ENCODE measurements at places on chromosomes 1 and 21. TPM values are rescaled to one million over a fixed set of nuclear protein-coding genes. Genes with fewer than 3 reads are reported as not detected.

DNA sequence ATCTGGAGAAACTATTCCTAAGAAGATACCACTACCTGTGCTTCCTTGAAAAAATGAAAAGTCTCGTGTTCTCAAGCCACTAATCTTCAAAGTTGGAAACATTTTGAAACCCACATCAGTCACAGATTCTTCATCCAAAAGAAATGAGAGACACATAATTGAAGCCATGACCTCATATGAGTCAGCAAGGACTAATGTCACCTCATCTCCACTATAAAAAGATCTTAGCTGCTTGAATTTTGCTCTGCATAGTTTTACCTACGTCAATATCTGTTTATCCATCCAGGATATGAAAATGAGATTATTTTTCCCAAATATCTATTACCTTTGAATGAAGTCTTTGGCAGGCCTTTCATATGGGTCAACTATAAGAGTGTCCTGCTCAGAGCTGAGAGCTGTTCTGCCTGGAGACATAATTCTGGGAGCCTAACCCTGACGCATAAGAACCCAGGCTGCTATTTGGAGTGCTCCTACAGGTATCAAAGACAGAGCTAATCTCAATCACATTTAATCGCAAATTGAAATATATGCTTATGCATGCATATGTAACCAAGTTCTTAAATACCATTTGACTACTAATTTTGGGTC lies 312.5 kb upstream of the PKN2 start:
- no peaks in the 10 kb centered on the region for H3K36me3 ChIP-seq
- no peak overlapping the region for H3K4me3 ChIP-seq
- H3K27ac ChIP-seq, result no peak overlapping the region

GRCh38 chr1:225430301-225430700 lies 2.5 kb upstream of the LBR start:
- H3K36me3 ChIP-seq, result no peaks in the 10 kb centered on the region
- H3K27ac ChIP-seq, result no peak overlapping the region
- H3K27me3 ChIP-seq, result no peaks in the 10 kb centered on the region
- H3K4me1 ChIP-seq, result peaks cover 20% of the 10 kb centered on the region

Gene OR2T11
- total RNA-seq, result not detected

GRCh38 chr1:184870319-184870718 lies 104.0 kb downstream of the NIBAN1 start:
- H3K36me3 ChIP-seq, result no peaks in the 10 kb centered on the region
- no peak overlapping the region for H3K4me3 ChIP-seq
- H3K27me3 ChIP-seq, result no peaks in the 10 kb centered on the region
- no peak overlapping the region for H3K27ac ChIP-seq

Measured in transverse colon (tissue), 4 donors.